NCI-H2081 (cell line): ENCODE measurements at places on chromosomes 5 and 9.

GRCh38 chr5:43997647-43998272 is 391.5 kb downstream of the FGF10 start:
- DNase-seq = no peak

GRCh38 chr9:85142496-85142911 is 473.0 kb downstream of the NTRK2 start:
- no peak for DNase-seq

GRCh38 chr9:976943-977837 is 735 bp downstream of the DMRT3 start:
- DNase-seq = no peak

GRCh38 chr9:14004110-14004509 is 309.8 kb downstream of the NFIB start:
- no peak for DNase-seq

DNA sequence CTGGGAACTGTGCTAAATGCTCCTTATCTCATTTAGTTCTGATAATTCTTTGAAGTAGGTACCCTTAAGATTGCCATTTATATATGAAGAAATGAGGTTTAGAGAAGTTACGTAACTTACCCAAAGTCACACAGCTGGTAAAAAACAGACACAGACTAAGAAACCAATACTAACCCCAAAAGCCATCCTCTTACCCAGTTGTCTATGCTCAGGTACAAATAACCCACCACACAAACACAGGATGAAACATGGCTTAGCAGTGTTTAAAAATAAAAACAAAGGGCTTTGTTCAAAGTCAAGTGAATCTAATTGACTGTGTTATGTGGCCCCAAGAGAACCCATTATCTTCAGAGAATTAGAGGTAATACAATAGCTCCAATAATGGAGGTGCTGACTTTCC is 37.0 kb upstream of the IL7R start:
- no peak for DNase-seq

GRCh38 chr9:126235336-126236243 is 91.0 kb upstream of the MVB12B start:
- DNase-seq = no peak

DNA sequence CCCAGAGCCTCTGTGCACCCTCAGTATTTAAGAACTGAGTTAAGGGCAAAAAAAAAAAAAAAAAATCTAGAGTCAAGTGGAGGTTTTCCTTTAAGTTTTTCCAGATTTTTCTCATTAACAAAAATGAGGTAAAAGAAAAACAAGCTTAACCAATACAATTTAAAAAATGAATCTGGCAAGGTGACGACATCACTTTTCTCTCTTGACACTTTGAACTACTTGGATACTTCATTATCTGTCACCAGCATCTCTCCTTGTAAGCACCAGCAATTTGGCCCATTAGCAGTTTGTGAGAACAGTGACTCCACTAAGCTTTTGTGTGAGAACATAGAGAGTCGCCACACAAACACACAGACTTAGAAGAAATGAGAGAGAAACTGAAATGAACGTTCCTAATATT is 345.7 kb upstream of the SLC30A5 start:
- DNase-seq = no peak

GRCh38 chr9:23829580-23830475 is 3.8 kb upstream of the ELAVL2 start:
- no peak for DNase-seq

DNA sequence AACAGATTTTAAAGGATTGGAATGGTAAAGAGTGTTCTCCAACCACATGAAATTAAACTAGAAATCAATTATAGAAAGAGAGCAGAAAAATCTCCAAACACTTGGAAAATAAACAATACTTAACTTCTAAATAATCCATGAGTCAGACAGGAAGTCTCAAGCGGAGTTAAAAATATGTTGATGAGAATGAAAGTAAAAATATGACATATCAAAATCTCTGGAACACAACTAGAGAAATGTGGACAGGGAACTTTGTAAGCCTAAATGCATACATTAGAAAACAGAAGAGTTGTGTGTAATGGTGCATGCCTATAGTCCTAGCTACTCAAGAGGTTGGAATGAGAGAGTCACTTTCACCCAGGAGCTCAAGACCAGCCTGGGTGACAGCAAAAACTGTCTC is 47.9 kb upstream of the ZNF618 start:
- DNase-seq = no peak

DNA sequence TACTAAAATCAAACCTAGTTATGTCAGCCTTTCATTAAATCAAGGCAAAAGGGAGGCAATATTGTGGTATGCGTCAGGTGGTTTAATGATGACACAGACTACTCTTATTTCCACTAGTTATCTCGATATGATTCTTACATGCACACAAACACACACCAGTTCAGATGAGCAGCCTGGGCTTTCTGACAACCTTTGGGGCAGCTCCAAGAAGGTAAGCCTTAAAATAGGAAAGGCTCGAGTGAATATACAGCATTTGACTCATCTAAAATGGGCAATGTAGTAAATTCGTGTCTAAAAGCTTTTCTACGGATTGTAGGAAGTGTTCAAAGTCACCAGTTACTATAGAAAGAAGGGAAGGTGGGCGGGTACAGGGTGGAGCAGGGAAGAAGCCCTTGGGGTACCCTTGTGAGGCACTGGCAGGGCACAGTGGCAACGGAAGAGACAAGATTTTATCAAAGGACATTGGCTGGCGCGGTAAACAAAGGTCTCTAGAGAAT is 1.9 kb downstream of the ANKH start:
- DNase-seq = peak; percentile 64

GRCh38 chr9:126699401-126699881 is 85.7 kb downstream of the LMX1B start:
- DNase-seq = no peak

GRCh38 chr5:110053205-110053604 is 363.5 kb downstream of the MAN2A1 start:
- DNase-seq = no peak

DNA sequence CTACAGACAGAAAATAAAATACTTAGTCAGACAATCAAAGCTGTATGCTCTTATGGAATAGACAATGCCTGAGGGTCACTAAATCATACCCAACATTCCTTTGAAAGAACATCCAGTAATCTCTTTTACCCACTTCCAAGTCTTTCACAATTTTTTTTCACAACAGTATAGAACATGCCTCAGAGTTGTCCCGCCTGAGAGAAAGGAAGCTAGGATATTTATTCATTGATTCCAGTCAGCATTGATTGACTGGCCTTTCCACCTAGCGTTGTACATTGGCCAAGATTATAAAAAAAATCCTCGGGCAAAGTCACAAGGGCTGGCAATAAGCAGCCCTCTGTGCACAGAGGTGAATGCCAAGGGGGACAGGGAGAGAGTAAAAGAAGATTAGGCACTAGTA is 318.1 kb upstream of the PIK3R1 start:
- no peak for DNase-seq

GRCh38 chr5:96177303-96177869 is 215.7 kb upstream of the ELL2 start:
- no peak for DNase-seq

GRCh38 chr5:171288066-171288465 is 21.0 kb upstream of the TLX3 start:
- no peak for DNase-seq

- DNase-seq = no peak
Measured at GRCh38 chr5:73188764-73189531, 16.0 kb downstream of the TMEM174 start.

GRCh38 chr5:56019306-56020272 is 24.8 kb upstream of the IL6ST start:
- no peak for DNase-seq

GRCh38 chr5:177049285-177049684 is 26.8 kb downstream of the ZNF346 start:
- DNase-seq = no peak

DNA sequence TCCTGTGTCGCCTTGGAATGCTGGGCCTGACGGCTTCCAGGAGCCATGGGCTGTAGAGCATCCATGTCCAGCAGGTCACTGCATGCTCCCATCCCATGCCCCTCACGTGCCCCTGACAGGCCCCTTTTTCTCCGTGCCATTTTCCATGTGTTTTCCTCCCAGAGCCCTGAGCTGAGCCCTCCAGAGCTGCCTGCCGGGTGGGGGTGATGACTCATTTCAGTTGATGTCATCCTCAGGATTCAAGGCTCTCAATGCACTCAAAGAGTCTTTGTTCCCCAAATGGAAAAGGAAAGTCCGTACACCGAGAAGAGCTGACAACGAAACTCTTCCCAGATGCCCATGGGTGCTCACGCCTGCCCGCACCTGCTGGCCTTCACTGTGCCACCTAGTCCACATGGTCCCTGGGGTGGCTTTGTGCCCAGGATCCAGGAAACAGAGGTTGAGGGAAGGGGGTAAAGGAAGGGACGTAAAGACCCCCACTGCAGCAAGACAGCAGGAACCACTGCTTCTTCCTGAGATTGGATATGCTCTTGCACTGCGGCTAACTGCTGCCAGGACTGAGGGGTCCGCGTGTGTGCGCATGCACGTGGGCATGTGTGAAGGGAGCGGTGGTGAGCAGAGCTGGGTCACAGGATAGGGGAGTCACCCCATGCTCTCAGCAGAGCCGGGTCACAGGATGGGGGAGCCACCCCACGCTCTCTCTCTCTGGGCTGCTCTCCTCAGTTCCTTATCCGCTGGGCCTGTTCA is 27.6 kb downstream of the COL15A1 start:
- no peak for DNase-seq

GRCh38 chr9:95177617-95178016 is 139.9 kb downstream of the FANCC start:
- no peak for DNase-seq

GRCh38 chr9:37617832-37618231 is 25.4 kb upstream of the TOMM5 start:
- DNase-seq = peak; percentile 85

DNA sequence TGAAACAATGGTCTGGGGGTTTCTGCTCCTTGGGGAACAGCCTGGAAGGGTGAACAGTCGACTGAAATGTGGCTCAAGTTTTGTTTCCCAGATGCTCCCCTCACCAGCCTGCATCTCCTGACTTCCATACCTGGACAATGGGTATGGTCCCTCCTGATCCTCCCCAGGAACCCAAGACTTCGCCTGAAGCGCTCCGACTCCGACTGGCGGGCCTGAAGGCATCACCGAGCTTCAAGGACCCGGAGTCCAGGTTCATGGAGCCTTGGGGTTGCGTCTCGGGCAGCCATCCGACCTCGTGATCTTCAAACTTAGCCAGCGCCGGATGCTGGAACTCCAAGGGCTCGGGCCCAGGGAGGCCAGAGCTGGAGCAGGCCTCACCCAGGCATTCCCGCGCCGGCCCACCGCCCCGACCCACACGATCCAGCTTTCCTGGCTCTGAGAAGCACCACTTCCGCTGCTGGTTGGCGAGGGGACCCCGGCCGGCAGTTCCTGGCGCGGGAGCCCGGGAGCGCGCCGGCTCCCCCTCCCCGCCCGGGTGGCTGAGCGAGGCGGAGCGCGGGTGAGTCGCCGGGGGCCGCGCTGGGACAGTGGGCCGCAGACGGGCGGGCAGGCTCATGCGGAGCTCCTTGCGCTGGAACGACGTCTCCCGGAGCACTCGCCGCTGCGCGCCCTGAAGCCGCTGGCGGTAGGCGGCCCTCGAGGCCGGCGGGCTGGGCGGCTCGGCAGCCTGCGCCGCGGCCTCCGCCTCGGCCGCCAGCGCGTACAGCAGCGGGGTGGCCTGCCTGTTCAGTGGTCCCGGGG is 5.2 kb downstream of the SHROOM1 start:
- no peak for DNase-seq

GRCh38 chr9:130334915-130335314 is 69.4 kb downstream of the HMCN2 start:
- no peak for DNase-seq

- no peak for DNase-seq
Measured at GRCh38 chr9:34363619-34364351, 12.9 kb downstream of the MYORG start.

- DNase-seq = no peak
Measured at GRCh38 chr5:79201206-79201605, 34.7 kb upstream of the JMY start.

DNA sequence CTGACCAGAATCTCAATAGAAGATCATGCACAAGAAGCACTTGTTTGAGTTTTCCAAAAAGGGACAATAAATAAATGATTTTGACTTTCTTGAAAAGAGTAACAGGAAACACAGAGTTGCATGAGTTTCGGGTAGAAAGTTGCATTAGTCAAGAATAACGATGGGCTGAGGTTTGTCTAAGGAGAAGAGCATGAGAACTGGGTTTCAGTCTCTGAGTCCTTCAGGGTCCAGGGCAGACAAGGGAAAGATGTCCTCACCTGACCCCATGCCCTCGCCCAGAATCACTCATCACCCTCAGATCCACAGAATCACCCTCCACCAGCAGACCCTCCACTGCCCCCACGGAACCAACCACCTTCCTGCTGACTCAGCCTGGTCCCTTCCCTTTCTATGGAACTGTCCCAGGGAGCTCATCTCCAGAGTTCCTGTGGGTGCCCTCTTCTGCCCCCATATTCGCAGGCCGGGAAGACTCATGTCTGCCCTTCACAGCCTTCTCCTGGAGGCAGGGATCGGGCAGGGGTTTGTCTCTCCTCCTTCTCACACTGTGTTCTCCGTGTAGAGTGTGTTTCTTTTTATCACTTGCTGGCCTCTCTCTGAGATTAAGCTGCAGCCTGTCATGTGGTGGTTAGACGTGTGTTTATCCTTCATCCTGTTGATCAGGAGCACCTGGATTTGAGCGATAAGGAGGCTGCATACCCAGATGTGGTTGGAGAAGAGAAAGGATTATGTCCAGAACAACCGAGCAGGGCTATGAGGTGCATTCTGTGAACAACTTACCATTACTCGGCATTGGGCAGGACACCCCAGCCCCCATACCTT is 442.6 kb downstream of the MAT2B start:
- DNase-seq = no peak

GRCh38 chr5:66848749-66849641 is 252.8 kb downstream of the MAST4 start:
- no peak for DNase-seq

- no peak for DNase-seq
Measured at GRCh38 chr5:154220625-154221024, 30.1 kb downstream of the GALNT10 start.

DNA sequence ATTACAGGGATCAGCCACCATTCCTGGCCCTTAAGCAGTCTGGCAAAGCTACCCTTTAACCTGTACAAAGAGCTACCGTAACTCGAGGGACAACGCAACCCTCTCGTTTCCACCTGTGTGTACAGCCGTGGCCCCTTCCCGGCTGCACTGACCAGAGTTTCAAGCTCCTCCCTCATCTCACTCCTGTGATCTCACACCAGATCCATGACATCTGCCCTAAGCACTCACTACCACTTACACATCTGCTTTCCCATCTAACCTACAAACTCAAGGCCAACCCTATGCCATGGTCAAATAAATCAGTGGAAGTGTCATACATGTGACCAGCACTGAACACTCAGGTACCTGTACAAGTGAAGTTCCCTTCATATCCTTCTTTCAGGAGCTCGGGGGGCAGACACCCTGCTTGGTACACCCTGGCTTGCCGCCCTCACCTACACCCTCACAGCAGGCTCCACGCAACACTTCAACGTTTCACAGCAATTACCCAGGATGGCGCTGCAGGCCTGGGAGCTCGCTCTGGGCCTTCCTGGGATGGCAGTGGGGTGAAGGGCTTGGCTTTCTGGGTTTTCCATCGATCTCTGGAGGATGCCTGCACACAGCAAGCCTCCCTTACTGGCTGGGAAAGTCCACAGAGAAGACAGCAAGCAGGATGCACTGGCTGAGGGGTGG is 61.7 kb downstream of the PRRT1B start:
- DNase-seq = no peak

- no peak for DNase-seq
Measured at GRCh38 chr9:125743682-125744428, 3.3 kb upstream of the PBX3 start.
